ENCODE measurements at places on chromosomes 1 and 21.

GRCh38 chr21:45404730-45405270 is at the start of gene COL18A1:
Gene COL18A1 (plus strand): TSS chr21:45405165. CDS start chr21:45405231, 66 bp downstream.
- peak within 1 kb of the TSS; percentile 72 for H3K27ac ChIP-seq
- peak; percentile 75 for DNase-seq
- peaks cover 24% of the 10 kb centered on the region for H3K27me3 ChIP-seq
- H3K36me3 ChIP-seq = no peaks in the 10 kb centered on the region

DNA sequence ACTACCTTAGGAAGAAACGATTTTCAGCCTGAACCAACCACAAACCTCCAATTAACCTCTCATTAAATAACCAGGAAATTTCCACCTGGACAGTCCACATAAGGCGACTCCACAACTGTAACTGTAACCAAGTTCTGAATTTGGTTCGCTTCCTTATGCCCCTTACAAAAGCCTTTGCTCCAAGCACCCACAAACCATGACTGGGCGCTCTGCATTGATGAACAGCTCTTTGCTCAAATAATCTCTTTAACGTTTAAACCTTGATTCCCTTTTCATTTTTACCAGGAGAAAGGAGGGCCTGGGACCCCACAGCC is 38.2 kb upstream of the ZNF124 start:
- no peak for DNase-seq
- peaks cover 19% of the 10 kb centered on the region for H3K36me3 ChIP-seq
- peak overlapping the region; percentile 87 for H3K27ac ChIP-seq
- H3K27me3 ChIP-seq = no peaks in the 10 kb centered on the region

GRCh38 chr1:91616712-91617111 is 116.1 kb downstream of the CDC7 start:
- H3K27me3 ChIP-seq = no peaks in the 10 kb centered on the region
- H3K27ac ChIP-seq = no peak overlapping the region
- no peaks in the 10 kb centered on the region for H3K36me3 ChIP-seq
- no peak for DNase-seq

- no peak overlapping the region for H3K27ac ChIP-seq
- H3K4me3 ChIP-seq = no peak overlapping the region
- no peaks in the 10 kb centered on the region for H3K4me1 ChIP-seq
- DNase-seq = no peak
- no peaks in the 10 kb centered on the region for H3K36me3 ChIP-seq
These were observed 11.1 kb downstream of the FLG start for GRCh38 chr1:152313970-152314369.

DNA sequence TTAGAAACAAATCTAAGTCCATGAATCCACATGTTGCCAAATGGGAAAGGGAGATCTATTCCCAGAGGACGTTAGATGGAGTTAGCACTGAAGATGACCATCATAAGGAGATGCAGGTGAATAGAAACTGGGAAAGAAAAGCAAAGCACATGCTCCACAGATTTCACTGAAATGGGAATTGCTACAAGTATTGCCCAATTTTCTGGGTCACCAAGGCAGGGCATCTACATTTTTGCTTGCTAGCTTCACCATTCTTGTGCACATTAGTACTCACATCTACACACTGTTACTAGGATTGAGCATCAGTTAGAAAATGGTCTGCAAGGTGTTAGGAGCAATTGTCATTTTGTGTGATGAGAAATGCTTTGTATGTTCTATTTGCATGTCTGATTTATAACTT is 99.1 kb downstream of the JAK1 start:
- H3K4me1 ChIP-seq = peaks cover 16% of the 10 kb centered on the region
- DNase-seq = no peak
- H3K27me3 ChIP-seq = no peaks in the 10 kb centered on the region
- no peak overlapping the region for H3K27ac ChIP-seq
- no peak overlapping the region for H3K4me3 ChIP-seq

- no peaks in the 10 kb centered on the region for H3K36me3 ChIP-seq
- no peak for DNase-seq
- no peaks in the 10 kb centered on the region for H3K27me3 ChIP-seq
- H3K4me3 ChIP-seq = no peak overlapping the region
- no peak overlapping the region for H3K27ac ChIP-seq
- no peaks in the 10 kb centered on the region for H3K4me1 ChIP-seq
These were observed 13.3 kb upstream of the ERICH3 start for GRCh38 chr1:74686928-74687327.

DNA sequence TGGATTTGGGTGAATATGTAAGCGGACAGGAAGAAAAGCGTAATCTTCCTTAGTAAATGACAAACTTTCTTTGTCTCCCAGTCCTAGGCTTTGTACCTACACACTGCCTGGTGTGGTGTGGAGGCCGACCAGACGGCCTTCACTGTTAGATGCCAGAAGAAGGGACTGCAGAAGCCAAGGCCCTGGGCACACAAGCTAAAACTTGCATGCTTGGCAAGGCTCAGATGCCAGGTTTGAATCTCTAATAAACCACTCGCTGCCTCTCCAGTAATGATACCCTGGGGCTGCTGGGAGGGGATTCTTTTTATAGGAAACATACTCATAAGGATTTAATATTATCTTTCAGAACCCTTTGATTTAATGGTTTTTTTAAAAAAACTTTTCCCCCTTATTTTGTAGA is 263.8 kb downstream of the PTPRC start:
- H3K4me3 ChIP-seq = no peak overlapping the region
- no peaks in the 10 kb centered on the region for H3K27me3 ChIP-seq
- peak; percentile 25 for DNase-seq
- H3K27ac ChIP-seq = no peak overlapping the region
- H3K4me1 ChIP-seq = peaks cover 4% of the 10 kb centered on the region
- H3K36me3 ChIP-seq = peaks cover 21% of the 10 kb centered on the region

DNA sequence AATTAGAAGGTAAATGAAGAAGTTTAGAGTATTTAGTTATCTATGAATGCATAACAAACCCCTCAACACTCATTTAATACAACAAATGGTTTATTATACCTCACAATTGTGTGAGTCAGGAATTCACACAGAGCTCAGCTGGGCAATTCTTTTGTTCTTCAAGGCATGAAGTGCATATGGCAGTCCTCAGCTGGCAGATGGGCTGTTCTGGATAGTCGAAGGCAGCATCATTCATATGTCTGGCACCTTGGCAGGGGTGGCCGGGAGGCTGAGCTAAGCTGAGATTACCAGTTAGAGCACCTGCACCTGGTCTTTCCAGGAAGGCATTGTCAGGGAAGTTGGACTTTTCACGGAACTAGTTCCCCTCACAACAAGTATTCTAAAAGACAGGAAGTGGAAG is 286.2 kb upstream of the DUSP10 start:
- H3K27ac ChIP-seq = no peak overlapping the region
- no peak for DNase-seq
- H3K36me3 ChIP-seq = no peaks in the 10 kb centered on the region

GRCh38 chr1:179910934-179911333 is 28.8 kb downstream of the TOR1AIP1 start:
- no peak overlapping the region for H3K27ac ChIP-seq
- no peaks in the 10 kb centered on the region for H3K27me3 ChIP-seq
- no peaks in the 10 kb centered on the region for H3K4me1 ChIP-seq
- H3K36me3 ChIP-seq = no peaks in the 10 kb centered on the region
- no peak overlapping the region for H3K4me3 ChIP-seq

DNA sequence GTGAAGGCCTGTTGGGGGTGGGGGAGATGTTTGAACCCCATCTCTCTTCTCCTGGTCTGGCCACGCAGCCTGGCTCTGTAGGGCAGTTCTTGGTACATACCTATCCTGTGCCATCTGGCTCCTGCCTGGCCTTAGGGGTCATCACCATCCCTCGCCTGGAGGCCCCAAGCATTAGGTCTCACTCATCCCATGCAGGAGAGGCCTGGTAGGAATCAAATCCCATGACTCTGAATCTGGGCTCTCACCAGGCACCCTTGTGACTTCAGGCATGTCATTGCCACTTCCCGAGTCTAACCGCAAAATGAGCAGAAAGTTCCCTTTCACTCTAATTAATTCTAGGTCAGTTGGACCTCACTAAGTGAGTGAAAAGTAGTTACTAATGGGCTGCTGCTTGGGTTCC is 37.2 kb downstream of the ETNK2 start:
- H3K27me3 ChIP-seq = no peaks in the 10 kb centered on the region
- peak; percentile 33 for DNase-seq

GRCh38 chr1:71231751-71232150 is 150.9 kb upstream of the ZRANB2 start:
- H3K27ac ChIP-seq = no peak overlapping the region
- H3K27me3 ChIP-seq = no peaks in the 10 kb centered on the region
- DNase-seq = no peak
- no peak overlapping the region for H3K4me3 ChIP-seq
- H3K36me3 ChIP-seq = no peaks in the 10 kb centered on the region

DNA sequence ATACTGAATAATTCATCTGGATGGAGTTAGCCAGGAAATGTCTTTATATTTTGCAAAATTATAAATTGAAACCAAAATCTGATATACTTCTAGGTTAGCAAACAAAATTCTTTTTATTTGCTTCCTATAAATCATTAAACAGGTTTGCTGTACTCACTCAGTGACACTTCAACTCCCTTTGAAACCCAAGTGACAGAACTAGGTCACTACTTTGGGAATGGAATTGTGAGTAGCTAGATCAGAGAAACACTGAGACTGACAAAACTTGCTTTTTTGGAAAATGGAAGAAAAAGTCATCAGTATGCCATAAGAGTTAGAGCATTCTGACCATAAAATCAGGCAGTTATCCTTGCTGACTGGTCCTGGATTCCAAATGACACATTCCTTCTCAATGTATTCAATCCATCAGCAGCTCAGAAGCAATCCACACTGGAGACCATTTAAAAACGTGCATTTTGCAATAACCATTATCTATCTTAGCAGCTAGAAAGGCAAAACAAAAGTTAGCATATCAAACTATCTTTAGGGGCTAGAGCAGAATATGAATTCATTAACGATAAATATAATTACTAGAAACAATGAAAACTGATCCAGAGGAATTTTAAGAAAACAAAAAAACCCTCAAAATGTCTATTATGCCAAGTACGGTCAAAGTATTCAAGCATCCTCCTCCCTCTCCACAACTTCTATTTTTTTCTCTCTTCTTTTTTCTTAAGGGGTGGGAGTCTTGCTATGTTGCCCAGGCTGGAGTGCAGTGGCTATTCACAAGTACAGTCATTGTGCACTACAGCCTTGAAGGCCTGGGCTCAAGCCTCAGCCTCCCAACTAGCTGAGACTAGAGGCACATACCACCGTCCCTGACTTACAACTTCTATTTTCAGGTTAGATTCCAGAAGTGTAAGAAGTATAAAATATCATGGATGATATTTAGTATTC is 60.1 kb downstream of the HNRNPR start:
- no peaks in the 10 kb centered on the region for H3K4me1 ChIP-seq
- H3K4me3 ChIP-seq = no peak overlapping the region
- peaks cover 85% of the 10 kb centered on the region for H3K36me3 ChIP-seq
- no peak overlapping the region for H3K27ac ChIP-seq

All from heart left ventricle (tissue), 16 donors.